ENCODE measurements at places on chromosomes 2 and 18. TPM values are rescaled to one million over a fixed set of nuclear protein-coding genes. Genes with fewer than 3 reads are reported as not detected.

Gene IL36A
- polyA plus RNA-seq: not detected

Gene FOSL2
- polyA plus RNA-seq: 19.3 TPM

Gene SCTR
- 0.65 TPM for polyA plus RNA-seq

Gene ELAC1
- polyA plus RNA-seq: 4.1 TPM

Gene GALNT5
- 0.31 TPM for polyA plus RNA-seq

Gene SNORC
- 0.67 TPM for polyA plus RNA-seq

Gene TUBB8B
- polyA plus RNA-seq: not detected

Gene DNER
- 1.4 TPM for polyA plus RNA-seq

Gene SERPINB2
- polyA plus RNA-seq: 3.9 TPM

Gene TUBA3E
- not detected for polyA plus RNA-seq

Gene EMILIN2
- 14.4 TPM for polyA plus RNA-seq

Gene FOXI3
- polyA plus RNA-seq: not detected

Gene CCDC74B
- polyA plus RNA-seq: 1.1 TPM

Gene NIF3L1
- 12.1 TPM for polyA plus RNA-seq

Gene RAB11FIP5
- polyA plus RNA-seq: 13.5 TPM

Gene MDH1B
- 0.30 TPM for polyA plus RNA-seq

Gene GPR35
- polyA plus RNA-seq: 2.3 TPM

Gene ABCB11
- polyA plus RNA-seq: 0.59 TPM

Gene FNDC4
- polyA plus RNA-seq: 158 TPM

Gene EVX2
- polyA plus RNA-seq: not detected

Gene POMC
- 5.5 TPM for polyA plus RNA-seq

Gene SLC4A5
- polyA plus RNA-seq: 1.0 TPM

Gene SLC16A14
- 0.44 TPM for polyA plus RNA-seq

Gene ASPRV1
- polyA plus RNA-seq: 2.4 TPM

Gene ITGA4
- polyA plus RNA-seq: 1.9 TPM

Gene NCKAP5
- 0.34 TPM for polyA plus RNA-seq

Gene KLHL14
- polyA plus RNA-seq: 0.79 TPM

Gene SP5
- polyA plus RNA-seq: 0.18 TPM

Gene TRIB2
- polyA plus RNA-seq: 31.6 TPM

Gene ANTXR1
- polyA plus RNA-seq: 9.6 TPM

Gene SNTG2
- 2.7 TPM for polyA plus RNA-seq

Gene ERMN
- not detected for polyA plus RNA-seq

Gene FTCDNL1
- 0.90 TPM for polyA plus RNA-seq

Gene TRIM43B
- polyA plus RNA-seq: not detected

Gene ADGRF3
- polyA plus RNA-seq: 0.22 TPM

Gene SPATA3
- polyA plus RNA-seq: not detected
